Islet precursor cell (in vitro differentiated cells): ENCODE measurements at places on chromosomes 3 and 15.

- DNase-seq = no peak
Measured at GRCh38 chr15:74044267-74045110, 37.9 kb downstream of the GOLGA6A start.

DNA sequence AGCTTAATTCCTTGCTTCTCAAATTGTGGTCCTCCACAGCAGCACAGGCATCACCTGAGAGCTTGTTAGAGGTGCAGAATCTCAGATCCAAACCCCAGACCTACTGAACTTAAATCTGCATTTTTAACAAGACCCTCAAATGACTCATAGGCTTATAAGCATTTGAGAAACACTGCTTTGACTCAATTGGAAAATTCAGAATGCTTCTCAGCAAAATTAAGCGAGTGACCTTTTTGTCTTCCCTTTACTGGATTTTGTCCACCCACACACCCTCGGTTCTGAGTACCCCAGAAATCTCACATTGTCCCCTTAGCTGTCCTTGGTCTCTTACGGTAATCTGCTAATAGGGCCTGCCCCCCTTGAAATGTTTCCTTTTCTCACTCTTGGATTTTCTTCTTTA, 17.9 kb downstream of the CD80 start:
- no peak for DNase-seq

DNA sequence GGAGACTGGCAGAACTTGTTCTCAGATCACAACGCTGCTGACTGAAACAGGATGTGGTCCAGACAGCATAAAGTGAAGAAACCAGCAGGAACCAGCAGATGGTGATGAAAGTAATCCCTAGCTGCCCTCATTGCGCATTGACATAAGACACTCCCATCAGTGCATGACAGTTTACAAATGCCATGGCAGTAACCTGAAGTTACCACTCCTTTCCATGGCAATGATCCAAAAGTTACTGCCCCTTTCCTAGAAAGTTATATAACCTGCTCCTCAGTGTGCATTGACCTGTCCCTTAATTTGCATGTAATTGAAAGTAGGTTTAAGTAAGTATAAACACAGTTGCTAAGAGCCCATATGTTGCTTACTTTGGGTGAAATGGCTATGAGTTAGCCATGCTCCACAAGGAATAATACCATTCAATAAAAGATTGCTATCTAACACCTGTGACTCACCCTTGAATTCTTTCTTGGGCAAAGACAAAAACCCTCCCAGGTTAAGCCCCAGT, 149.1 kb upstream of the CD96 start:
- DNase-seq = no peak

DNA sequence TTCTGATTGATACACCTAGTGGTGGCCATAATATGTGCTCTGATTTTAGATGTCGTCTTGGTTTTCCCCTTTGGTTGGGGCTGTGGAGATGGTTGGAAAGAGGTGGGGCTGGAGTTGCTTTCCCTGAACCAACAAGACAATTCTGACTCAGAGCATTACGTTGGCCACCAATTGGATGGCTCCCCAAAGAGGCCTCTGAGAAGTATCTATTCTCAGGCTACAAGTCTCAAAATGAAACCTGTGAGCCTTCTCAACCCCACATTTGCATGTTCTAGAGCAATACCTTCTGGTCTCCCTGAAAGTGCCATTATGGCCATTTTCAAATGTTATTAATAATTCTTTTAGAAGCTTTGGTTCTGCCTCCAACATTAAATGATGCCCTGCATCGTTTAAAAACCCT, 188.4 kb upstream of the WNT5A start:
- no peak for DNase-seq

DNA sequence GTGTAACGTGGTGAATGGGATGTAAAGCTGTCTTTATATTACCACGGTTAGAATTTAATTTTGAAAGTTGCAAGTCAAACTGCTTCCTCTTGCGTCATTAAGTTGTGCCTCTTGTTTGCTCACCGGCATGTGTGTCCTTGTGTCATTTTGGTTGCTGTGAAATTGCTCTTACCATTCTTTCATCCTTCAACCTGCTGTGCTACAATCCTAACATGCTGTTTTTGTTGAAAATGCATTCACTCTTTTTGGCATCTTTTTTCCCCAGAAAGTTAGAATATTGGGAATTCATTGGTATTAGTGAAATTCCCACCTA, 164.7 kb downstream of the PGPEP1L start:
- DNase-seq = no peak

DNA sequence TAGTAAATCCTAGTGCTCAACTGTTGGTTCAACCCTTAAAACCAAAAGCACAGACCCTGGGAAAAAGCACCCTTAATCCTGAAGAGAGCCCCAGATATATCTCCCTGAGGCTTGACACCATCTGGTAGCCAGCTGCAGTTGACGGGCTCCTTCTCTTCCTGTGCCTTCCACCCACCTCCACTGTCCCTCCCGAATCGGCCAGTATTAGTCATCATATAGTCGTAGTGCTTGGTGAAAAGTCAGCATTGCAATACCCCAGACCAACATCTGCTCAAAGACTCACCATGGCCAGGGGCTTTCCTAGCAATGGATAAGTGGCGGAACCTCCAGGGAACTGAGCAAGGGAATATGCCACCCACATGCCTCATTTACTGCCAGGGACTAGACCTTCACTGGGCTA, 125.6 kb upstream of the CRBN start:
- no peak for DNase-seq

DNA sequence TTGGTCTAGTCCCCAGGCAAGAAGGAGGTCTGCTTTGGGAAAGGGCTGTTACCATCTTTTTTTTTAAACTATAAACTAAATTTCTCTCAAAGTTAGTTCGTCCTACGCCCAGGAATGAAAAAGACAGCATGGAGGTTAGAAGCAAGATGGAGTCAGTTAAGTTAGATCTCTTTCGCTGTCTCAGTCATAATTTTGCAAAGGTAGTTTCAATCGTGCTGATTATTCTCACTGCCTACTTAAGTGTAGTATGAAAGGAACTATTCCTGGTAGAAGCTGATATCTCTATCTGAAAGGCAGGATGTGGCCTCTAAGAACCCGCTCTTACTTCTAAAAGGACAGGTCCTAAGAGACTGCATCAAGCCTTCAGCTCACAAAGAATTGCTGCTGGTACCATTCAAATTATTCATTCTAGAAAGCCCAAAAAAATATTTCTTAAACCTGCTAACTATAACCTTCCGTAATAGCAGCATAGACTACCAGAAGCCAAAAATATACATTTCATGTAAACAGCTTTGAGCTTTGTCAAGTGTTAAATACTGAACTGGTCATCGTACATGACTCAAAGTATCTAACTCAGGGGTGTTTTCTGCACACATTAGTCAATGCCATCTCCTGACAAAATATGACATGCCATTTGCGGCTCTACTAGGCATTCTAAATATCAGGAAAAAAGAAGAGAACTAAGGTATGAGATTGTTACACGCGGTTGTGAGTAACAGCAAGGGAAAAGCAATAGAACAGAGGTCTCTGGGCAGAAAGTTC, 96.0 kb upstream of the CCDC80 start:
- no peak for DNase-seq

DNA sequence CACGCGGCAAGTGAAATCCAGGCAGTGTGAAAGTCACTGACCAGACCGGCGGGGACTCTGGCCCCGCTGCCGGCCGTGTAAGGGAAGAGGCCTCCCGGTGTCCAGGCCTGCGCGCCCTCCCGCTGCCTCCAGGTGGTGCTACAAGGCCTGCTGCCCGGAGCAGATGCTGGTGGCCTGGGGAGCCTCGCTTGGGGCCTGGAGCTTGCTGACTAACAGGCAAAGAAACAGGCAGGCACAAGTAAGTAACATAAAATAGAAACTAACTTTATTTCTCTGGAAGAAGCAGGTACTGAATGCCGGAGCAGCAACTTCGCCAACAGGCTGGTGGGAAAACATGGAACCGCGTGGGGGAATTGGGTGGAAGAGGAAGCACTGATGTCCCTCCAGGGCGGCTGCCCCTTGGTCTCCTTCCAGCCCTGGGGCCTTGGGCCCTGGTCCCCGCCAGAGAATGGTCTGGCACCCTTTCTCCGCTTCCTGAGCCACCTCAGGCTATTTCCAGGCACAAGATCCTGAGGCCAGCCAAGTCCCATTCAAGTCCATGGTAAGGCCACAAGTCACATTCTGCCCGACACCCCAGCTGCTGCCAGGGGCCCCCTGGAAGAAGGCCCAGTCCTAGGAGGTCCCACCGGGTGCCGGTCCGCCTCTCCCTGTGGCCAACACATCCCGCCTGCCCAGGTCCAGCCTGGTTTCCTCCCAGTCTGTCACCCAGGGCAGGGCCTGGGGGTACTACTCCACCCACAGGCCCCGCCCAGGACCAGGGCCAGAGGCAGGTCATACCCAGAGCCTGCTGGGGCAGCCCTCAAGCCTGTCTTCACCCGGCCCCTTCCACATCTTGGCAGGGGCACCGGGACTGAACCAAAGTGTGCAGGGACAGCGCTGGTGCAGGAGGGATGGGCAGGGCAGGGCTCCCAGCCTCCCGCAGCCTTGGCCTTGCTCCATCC, 45.0 kb downstream of the TNK2 start:
- DNase-seq = peak; percentile 96

DNA sequence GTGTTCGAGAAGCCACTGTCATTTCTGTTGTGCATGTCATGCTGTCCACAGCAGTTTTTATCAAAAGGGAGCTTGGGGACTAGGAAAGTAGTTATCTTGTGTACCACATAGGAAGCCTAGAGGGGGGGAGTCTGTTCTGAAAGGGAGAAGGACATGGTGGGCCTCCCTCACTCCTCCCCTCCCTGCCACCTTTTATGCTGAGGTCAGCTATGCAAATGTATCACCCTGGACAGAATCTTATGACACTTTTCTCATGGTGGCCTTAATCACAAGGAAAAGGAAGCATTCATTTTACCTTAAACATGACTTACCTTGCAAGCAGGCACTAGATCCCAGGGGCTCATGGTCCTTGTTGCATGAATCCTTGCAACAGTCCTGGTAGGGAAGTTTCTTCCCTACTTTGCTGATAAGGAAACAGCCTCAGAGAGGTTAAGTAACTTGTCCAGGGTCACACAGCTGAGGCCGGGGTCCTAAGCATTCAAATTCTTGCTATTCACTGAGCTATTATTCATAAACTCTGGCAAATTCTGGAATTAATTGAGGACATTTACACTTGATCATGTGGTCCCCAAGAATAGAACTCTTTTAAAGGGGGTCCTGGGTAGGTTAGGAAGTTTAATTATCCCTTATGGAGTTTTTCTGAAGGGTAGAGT, 81.1 kb upstream of the SLC6A1 start:
- no peak for DNase-seq

GRCh38 chr3:107574650-107575049, 51.9 kb downstream of the BBX start:
- DNase-seq = no peak

GRCh38 chr3:125462722-125463299, 57.2 kb downstream of the SNX4 start:
- no peak for DNase-seq

- no peak for DNase-seq
Measured at GRCh38 chr3:150755902-150756301, 7.1 kb downstream of the SIAH2 start.

- no peak for DNase-seq
Measured at GRCh38 chr3:104108522-104108921, 1258.2 kb upstream of the ALCAM start.

- no peak for DNase-seq
Measured at GRCh38 chr3:78338405-78338804, 1298.5 kb downstream of the ROBO2 start.

- peak; percentile 32 for DNase-seq
Measured at GRCh38 chr15:80578206-80578595, 116.9 kb upstream of the ABHD17C start.

DNA sequence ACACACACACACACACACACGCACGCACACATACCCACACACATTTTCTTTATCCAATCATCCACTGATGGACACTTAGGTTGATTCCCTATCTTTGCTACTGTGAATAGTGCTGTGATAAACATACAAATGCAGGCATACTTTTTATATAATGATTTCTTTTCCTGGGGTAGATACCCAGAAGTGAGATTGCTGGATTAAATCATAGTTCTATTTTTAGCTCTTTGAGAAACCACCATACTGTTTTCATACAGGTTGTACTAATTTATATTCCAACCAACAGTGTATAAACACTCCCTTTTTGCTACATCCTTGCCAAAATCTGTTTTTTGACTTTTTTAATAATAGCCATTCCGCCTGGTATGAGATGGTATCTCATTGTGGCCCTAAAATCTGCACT, 94.5 kb upstream of the GK5 start:
- DNase-seq = no peak

GRCh38 chr3:123421353-123422174, 27.3 kb downstream of the ADCY5 start:
- no peak for DNase-seq

DNA sequence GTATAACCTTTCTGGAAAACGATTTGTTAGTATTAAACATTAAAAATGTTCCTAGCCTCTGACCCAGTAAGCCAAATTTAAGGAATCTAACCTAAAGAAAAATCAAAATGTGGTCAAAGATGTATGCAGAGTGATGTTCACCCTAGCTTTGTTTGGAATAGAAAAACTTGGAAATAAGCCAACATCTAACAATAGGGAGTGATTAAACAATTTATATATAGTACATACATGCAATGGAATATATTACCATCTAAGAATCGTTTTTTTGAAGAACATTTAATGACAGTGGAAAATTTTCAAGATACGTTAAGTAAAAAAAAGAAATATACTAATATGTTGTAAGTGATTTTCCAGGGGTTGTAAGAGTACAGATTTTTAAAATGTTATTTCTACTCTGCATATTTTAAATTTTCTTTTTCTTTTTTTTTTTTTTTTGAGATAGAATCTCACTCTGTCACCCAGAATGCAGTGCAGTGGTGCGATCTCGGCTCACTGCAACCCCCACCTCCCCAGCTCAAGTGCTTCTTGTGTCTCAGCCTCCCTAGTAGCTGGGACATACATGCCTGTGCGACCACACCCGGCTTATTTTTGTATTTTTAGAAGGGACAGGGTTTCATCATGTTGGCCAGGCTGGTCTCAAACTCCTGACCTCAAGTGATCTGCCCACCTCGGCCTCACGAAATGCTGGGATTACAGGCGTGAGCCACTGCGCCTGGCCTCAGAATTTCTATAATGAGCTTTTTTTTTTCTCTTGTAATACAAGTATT, 54.9 kb downstream of the ANP32A start:
- no peak for DNase-seq

DNA sequence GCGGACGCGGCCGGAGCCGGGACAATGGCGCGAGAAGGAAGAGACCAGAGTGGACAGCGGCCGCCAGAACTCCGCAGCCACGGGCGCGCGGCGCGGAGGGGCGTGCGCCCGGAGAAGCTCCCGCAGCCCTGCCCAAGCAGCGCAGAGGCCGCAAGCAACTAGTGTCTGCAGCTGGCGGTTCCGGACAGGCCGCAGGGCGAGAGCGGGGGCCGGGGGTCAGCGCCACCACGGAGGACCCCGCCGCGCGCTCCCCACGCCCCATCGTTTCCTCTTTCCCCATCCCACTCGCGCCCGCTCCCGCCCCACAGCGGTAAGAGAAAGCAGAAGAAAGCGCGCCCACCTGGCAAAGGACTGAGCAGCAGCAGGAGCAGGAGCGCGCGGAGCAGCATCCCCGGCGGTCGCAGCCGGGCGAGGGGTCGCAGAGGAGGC, 440 bp downstream of the PRTG start:
- DNase-seq = no peak
